Glutamatergic neuron (in vitro differentiated cells): ENCODE measurements at places on chromosomes 1 and 21.

DNA sequence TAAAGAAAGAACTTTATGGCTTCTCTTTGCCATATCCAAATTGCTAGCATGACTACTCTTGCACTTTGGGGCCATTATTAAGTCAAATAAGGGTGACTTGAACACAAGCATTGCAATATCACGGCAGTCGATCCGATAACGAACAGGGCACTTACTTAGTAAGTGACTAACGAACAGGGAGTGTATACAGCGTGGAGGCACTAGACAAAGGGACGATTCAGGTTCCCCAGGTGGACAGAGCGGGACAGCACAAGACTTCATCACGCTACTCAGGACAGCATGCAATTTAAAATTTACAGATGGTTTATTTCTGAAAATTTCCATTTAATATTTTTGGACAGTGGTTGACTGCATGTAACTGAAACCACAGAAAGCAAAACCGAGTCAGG lies 5.4 kb upstream of the PITHD1 start:
- DNase-seq, result no peak

GRCh38 chr1:208374391-208374941 lies 130.3 kb upstream of the PLXNA2 start:
- no peak for DNase-seq

DNA sequence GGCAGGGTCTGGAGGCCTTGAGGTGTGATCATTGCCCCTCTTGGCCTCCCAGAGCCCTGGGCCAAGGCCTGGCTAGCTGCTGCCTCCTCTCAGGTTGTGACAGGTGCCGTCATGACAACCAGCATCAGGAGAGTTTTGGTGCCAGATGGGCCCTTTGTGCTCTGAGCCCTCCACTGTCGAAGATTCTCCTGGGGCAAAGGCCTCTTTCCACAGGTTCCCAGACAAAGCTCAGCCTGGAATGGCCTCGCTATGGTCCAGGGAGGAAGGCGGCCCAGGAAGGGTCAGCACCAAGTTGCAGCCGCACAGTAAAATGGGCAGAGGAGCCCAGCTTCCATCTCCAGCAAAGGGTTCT lies 78.4 kb downstream of the ALPL start:
- no peak for DNase-seq

DNA sequence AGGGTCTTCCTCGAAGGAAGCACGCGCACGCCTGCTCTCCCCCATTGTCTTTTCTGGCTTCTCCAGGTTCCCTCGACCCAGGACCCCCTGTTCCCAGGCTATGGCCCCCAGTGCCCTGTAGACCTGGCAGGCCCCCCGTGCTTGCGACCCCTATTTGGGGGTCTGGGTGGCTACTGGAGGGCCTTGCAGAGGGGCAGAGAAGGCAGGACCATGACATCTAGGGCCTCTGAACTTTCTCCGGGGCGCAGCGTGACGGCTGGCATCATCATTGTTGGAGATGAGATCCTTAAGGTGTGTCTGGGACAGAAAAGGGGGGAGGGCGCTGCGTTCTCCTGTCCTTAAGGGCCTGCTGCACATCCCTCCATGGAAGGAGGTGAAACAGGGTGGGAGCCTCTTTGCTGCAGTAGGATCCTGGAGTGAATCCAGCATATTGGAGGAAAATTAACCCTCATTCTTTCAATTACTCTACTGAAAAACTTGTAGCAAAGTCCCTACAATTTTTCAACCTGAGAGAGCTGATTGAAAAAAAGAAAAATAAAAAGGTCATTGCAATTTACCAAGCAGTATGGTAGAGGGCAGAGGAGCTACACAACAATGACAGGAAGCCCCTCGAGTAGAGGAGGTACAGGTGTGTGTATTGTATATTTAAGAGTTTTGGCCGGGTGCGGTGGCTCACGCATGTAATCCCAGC lies 777 bp downstream of the FLAD1 start:
- DNase-seq, result no peak

DNA sequence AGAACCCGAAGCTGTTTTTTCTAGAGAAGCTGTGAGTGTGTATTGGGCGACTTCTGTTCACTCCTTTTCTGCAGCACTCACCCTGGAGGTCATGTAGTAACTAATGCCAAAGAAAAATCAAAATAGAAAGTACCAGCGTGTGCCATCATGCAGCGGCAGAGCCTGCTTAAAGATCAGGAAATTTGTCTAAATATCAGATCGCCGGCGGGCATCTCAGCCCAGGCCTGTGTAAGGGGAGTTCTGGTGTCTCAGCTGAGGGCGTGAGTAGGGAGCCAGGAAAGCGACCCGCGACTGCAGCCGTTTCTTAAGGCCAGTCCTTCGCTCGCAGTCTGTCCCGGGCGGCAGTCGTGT lies 768 bp downstream of the EDARADD start:
- no peak for DNase-seq

DNA sequence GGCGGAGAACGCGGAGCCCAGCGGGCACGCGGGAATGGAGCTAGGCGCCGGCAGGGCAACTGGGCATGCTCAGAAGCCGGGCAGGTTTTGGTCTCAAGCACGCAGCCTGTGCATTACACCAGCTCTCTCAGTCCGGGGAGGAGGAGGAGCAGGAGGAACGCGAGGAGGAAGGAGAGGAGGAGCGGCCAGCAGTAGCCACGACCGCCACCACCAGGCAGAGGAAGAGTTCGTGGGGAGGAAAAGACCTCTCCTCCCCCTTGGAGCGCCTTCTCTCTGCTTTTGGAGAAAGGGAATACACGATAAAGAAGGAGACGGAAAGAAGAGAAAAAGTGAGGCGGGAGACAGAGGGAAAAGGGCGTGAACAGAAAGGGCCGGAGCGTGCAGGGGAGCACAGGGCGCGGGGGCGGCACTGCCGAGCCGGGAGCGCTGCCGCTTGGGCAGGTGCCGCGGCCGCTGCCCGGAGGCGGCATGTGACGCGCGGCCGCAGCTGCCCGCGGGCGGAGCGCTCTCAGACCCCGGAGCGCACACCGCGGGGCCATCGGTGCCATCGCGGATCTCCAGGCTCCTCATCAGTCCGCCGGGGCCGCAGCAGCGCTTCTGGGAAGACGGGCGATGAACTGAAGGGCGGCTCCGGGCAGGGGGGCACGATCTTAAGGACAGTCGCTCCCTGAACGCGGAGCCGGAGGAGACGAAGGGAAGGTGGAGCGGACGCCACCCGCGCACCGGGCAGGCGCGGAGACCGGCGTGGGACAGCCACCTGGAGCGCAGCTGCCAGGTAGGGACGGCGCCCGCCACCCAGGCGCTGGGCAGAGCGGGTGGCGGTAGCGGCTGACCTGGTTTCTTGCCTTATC lies at the start of gene CHRM3:
Gene CHRM3 (plus strand): TSS at position 116 of the 851 bp plus-strand sequence. CDS start 520,884 bp downstream, outside the sequence.
- peak; percentile 72 for DNase-seq

DNA sequence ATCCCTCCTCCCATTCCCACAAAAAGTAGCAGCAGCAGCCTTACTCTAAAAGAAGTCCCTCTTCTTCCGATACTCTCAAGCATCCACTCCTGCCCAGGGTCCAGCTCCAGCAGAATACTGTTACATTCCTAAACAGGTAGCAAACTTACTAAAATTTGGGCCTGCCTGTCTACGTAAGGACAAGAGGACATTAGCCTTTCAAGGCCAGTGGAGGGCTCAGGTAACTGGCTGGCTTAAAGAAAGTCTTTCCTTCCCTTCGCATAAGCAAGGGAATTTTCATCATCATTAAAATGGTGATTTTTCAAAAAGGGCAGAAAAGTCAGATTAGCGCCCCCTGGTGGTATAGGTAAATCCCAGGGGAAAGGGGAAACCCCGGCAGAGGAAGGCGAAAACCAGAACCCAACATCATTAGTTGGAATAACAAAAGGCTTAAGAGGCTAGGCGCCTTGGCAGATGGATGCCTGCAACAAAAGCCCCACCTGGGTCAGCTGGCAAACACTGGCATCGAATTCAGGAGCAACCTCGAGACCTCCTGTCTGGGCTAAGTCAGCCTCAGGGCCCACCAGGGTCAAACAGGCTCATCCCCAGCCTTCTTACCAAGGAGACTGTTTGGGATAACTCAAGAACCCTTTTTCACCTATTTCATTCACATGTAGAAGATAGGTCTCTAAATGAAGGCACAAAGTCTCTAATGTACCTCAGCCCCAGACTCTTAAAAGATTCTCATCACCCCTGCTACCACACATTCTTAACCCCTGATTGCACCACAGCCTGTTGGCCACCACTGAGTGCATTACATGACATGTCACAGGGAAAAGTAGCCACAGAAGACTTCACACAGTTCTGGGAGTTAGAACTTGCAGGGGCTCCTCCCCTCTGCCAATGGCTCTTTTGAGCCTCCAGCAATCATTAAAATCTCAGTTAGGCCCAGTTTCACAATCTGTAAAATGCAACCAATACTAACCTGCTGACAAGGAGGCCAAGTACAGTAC lies 36.7 kb downstream of the ERI3 start:
- peak; percentile 68 for DNase-seq

DNA sequence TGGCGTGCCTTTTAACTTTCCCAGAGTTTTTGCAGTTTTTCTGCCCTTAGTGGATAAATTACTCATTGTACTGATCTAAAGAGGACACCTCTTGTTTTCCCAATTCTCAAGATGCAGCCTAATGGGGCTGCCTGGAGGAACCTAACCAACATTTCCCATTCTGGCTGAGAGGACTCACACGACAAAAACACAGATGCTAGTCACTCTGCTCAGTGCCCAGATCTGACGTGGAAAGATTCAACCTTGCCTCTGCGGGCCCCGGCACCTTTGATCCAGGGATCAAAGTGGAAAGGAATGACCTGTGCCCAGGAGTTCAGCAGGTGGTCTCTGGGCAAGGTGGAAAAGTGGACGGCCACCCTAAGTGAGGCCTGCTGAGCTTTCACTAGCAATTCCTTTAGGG lies 162.4 kb upstream of the FMN2 start:
- no peak for DNase-seq

- DNase-seq, result no peak
These were observed 164.3 kb downstream of the GRIK1 start for GRCh38 chr21:29775462-29775861.

DNA sequence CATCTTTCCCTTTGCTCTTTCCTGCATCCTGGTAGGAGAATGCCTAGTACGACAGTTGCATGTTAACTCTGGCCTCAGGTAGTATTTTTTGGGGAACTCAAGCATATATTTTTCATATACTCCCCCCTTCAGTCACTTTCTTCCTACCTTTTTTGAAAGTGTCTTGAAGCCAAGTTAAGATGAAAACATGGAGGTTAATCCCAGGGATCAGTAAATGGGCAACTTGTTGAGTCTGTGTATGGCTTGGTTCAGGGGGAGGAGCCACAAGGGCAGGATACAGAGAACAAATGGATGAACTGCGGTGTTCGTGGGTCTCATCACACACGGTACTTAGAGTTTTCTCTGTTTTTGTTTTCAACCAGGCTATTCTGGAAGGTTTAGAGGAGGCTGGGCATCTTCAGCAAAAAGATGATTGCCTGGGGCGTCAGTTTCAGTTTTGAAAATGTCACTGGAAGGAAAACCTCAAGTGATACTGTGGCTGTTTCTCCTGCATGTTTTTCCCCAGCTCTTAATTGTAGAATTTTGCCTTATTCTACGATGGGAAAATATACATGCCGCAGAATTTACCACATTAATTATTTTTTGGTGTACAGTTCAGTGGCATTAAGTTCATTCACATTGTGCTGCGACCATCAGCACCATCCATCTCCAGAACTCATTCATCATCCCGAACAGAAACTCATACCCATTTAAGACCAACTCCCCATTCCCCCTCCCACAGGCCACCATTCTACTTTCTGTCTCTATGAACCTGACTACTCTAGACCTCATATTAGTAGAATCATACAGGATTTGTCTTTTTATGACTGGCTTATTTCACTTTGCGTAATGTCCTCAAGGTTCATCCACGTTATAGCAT lies 71.5 kb downstream of the MAP10 start:
- no peak for DNase-seq

- DNase-seq, result no peak
These were observed 20.5 kb downstream of the TARBP1 start for GRCh38 chr1:234458352-234459017.

DNA sequence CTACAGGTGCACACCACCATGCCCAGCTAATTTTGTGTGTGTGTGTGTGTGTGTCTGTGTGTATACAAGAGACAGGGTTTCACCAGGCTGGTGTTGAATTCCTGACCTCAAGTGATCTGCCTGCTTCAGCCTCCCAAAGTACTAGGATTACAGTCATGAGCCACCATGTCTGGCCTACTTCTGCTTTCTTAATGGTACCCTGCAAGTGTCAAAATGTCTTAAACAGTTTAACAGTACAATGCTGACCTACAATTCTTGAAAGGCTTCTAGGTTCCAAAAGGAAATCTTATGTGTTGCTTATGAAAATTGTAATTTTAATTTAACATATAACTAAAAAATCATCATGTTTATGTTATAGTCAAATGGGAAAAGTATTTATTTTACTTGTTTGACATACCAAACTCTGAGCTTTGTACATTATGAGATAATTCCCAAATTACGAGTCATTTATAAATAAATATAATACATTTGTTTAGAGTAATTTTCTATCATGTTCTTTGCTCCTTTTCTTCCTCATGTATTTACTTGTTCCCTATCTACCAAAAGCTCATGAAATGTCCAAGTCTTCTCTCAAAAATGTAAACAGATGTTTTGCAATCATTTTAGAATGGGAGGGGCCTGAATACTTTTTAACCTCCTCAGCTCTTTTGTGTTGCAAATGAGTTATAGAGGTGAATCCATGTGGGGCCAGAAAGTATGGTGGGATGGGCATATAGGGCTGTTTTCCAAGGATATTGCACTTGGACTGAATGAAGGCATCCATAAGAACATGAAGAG lies 8.4 kb upstream of the VCAM1 start:
- DNase-seq, result no peak

DNA sequence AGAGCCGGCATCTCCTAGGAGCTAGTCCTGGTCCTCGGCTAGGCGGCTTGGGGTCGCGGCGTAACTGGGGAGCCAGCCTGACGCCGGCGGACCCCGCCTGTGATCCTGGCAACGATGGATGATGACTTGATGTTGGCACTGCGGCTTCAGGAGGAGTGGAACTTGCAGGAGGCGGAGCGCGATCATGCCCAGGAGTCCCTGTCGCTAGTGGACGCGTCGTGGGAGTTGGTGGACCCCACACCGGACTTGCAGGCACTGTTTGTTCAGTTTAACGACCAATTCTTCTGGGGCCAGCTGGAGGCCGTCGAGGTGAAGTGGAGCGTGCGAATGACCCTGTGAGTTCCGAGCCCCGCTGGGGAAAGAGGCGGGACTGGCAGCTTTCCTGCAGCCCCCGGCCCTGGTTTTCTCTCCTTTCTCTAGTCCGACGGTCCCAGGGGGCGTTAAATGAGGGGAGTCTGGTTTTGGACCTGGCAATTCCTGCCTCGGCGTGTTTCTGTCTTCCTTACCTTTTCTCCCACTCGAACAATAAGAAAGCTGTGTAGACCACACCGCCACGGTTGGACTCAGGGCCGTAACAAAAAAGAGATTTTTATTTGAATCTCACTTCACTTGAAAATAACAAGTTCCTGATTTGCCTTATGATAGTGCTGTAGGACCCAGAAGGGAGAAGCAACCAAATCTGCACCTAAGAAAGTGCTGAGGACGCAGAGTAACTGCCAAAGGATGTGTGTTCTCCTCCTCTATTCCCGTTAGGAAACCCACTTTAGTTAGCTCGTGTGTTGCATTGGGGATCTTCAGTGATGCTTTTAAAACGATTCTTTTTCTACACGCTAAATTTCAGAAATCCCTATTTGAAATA lies at the start of gene SPRTN:
Gene SPRTN (plus strand): TSS at position 24 of the 859 bp plus-strand sequence. CDS start 91 bp downstream, at position 115.
- peak; percentile 64 for DNase-seq

- no peak for DNase-seq
These were observed 66.9 kb upstream of the PRDX6 start for GRCh38 chr1:173410133-173410793.

- no peak for DNase-seq
These were observed 75.7 kb upstream of the RRP15 start for GRCh38 chr1:218209351-218209861.
